ENCODE measurements at places on chromosomes 13 and 19.

DNA sequence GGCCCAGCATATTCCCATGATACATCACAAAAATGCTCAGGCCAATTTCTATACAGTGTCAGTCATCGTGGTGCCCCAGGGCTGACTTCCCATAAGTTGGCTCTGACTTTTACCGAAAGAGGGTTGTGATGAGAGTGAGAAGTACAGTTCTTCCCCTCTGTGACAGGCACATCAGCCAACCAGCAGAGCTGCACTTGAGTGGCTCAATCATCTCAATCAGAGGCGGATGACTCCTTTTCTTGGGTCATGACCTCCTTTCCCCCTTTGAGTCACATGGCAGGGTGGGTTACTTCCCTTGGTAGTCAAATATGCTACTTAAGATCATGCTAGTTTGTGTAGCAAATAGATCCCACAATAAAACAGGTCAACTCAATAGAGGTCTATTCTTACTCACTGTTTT is 6.9 kb upstream of the AMER2 start:
- DNase-seq: no peak

- DNase-seq: no peak
These were observed 3.6 kb downstream of the PIP5K1C start for GRCh38 chr19:3696660-3696995.

GRCh38 chr19:11606484-11606883 is 9.2 kb downstream of the ZNF627 start:
- DNase-seq: no peak

- DNase-seq: no peak
These were observed 24.6 kb upstream of the ZNF846 start for GRCh38 chr19:9793071-9793591.

DNA sequence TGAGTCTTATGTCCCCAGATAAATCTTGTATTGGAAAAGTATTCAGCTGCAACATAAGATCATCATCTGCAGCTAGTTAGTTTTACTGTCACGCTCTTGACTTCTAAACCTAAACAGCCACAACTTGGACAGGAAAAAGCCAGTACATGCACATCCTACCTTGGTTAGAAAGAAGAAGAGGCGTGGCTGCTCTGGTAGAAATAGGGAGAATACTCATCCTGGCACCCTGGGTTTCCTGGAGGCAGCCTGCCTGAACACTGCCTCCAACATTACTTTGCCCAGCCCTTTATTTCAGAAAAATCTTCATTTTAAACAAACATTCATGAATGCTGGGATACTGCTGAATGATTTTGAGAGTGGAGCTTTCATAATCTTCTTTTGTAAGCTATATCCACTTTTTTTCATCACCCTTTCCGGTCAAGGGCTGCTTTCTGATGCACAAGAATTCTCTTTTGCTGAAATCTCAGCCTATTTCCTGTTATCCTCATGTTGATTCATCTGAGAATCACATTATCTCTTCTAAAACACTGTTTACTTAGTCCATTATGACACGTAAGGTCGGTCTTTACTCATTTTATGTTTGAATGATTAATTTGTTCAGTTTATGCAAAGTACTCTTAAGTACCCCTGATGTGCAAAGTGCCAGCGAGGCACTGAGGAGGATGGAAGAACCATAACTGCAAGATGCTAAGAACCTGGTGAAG is 55.2 kb downstream of the STARD13 start:
- no peak for DNase-seq

GRCh38 chr19:10290876-10291553 is 1.3 kb downstream of the ICAM5 start:
- peak; percentile 37 for DNase-seq

- no peak for DNase-seq
These were observed 1.9 kb downstream of the LTBP4 start for GRCh38 chr19:40603071-40603388.

DNA sequence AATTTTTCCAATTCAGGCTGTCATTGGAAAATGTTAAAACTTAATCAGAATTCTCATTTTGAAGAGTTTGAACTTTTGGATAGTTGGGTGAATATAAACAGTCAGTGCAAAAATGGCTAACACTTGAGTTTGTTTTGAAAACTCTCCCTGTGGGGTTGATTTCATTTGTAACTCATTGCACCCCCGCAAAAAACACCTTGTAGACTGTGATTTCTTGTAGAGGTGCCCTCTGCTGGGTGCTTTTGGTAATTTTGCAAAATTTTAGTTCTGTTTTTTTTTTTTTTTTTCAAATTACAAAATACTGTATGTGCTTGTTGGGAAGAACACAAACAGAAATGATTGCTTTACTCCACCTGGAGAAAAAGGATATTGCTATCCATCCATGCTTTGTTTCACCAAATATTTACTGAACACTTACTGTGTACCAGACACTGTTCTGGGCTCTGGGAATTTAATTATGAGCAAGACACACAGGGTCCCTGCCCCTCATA is 28.2 kb upstream of the GPI start:
- no peak for DNase-seq

DNA sequence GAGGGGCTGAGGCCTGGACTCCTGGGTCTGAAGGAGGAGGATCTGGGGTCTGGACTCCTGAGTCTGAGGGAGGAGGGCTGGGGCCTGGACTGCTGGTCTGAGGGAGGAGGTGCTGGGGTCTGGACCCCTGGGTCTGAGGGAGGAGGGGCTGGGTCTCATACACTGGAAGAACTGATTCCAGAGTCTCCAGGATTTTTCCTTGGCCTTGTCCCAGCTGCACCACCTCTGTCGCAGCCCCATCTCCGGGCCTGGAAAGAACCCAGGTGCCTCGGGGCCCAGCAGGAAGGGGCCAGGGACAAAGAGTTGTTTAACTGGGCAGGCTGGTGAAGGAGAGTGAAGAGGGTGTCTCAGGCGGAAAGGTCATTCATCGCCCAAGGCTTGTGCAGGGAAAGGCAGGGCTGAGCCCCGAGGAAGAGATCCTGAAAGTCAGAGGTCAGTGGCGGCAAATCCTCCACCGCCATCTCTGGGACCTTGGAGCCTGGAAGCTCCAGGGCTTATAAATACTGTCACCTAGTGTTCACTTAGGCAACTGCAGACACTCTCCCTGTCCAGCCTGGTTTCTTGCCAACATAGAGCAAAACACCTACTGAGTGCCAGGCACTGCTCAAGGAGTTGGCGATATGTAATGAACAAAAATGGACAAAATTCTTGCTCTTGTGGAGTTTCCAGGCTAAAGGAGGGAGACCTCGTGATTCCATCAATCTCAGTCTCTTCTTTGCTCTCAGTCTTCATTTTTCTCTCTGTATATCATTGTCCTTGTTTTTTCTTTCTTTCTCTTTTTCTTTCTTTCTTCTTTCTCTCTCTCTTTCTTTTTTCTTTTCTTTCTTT is 4.4 kb upstream of the KCNN4 start:
- DNase-seq: peak; percentile 43

DNA sequence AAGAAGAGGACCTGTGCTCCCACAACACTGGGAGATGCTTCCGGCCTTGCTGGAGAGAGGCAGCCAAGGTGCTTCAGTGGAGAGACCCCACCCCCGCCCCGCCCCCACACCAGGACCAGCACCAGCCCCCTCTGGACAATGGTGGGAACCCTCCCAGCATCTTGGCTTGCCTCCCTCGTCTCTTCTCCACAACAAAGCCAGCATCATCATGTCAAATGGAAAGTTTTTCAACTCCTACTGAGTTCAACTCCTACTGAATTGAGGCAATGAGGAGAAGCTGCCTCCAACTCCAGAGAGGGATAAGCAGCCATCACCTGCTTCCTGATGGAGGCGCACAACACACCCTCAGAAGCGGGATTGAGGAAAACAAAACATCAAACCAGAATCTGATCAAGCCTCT is 12.8 kb downstream of the DEDD2 start:
- DNase-seq: no peak

- DNase-seq: no peak
These were observed 6.1 kb downstream of the RANBP3 start for GRCh38 chr19:5971714-5972354.

- no peak for DNase-seq
These were observed 359.7 kb downstream of the IRS2 start for GRCh38 chr13:109426690-109426990.

GRCh38 chr13:21529146-21529893 is 70.2 kb upstream of the ZDHHC20 start:
- DNase-seq: no peak

GRCh38 chr13:20028953-20029352 is 70.4 kb downstream of the ZMYM2 start:
- DNase-seq: no peak

DNA sequence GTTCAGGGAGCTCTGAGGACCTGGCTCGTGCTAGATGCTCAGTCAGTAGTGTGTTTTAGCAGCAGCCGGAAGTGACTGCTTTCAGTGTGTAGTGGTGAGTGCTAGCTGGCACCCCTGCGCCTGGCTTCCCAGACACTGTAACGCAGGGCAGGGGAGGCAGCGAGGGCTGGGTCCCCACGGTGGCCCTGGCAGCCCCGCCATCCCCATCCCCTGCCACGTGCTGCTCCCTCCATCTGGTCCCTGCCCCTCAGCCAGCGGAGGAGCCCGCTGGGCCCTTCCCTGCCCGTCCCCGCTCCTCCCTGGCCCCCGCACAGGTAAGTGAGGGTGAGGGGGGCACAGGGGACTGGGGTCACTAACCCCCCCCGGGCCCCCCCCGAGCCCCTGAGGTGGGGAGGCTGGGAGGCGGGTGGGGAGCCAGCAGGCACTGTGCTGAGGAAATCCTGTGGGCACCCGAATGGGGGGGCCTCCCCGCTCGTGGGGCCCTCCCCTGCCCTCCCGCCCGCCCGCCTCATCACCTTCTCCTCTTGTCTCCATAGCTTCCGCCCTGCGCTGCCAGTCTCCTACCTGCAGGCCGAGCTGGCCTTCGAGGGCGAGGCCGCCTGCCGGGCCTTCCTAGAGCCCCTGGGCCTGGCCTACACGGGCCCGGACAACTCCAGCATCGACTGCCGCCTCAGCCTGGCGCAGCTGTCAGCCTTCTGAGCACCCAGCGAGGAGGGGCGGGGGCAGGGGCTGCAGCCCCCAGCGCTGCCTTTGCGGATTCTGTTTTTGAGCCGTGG is 3.2 kb downstream of the LENG9 start:
- no peak for DNase-seq

DNA sequence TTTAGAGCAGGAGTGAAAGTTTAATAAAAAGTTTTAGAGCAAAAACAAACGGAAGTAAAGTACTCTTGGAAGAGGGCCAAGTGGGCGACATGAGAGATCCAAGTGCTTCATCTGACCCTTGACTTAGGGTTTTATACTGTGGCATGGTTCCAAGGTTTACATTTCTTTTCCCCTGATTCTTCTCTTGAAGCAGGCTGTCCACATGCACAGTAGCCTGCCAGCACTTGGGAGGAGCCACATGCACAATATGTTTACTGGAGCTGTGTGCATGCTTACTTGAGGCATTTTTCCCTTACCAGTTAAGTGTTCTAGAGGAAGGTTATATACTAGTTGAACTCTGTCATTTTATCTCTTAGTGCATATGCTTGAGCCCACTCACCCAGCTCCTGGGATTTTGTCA is 295.6 kb downstream of the TBC1D4 start:
- DNase-seq: no peak

- DNase-seq: peak; percentile 87
These were observed 4.3 kb downstream of the DOT1L start for GRCh38 chr19:2167896-2168618.

- DNase-seq: no peak
These were observed 72.9 kb upstream of the TSC22D1 start for GRCh38 chr13:44649104-44649428.

- DNase-seq: no peak
These were observed 34.7 kb upstream of the SEMA6B start for GRCh38 chr19:4594201-4594600.

DNA sequence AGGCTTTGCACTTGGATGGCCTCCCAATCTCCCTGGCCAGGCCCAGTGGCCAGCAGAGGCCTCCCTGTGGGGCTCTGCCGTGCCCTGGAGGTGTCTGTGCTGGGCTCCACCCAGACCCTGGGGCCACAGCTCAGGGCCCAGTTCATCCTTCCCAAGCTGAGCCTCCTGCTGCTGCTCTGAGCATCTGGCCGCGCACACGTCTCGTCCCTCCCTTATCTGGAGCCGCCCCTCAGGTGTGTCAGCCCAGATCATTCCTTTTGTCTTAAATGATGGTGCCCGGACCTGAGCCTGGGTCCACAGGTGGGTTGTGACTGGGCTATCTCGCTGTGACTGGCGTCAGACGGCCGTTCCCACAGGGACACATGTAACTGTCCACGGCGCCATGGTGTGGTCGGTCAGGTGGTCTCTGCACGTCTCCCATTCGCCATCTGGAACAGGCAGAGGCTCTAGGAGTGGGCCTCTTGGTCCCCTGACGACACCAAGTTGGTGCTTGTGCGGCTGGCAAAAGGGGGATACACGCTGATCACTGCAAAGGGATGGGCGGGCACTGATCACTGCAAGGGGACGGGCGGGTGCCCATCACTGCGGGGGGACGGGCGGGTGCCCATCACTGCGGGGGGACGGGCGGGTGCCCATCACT is 14.3 kb upstream of the ZNF554 start:
- DNase-seq: no peak

GRCh38 chr13:22017226-22017625 is 346.4 kb downstream of the FGF9 start:
- peak; percentile 13 for DNase-seq

DNA sequence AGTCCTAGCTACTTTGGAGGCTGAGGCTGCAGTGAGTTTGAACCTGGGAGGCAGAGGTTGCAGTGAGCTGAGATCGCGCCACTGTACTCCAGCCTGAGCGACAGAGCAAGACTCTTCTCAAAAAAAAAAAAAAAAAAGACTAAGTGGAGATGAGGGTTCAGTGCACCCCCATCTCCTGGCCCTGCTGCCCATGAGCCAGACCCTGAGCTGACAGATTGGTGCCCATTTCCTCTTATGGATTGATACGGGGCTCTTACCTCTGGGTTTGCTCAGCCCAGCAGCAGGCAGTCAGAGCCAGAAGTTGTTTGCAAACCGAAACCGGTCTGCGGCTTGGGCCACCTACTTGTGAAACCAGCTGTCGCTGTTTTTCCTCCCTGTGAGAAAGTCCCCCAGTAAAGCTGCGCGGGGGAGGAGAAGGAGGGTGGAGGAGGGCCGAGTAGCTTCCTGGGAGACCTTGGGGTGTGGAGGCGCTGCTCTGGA is 36.9 kb downstream of the ARRDC2 start:
- DNase-seq: peak; percentile 93

- peak; percentile 13 for DNase-seq
These were observed 13.3 kb upstream of the ZNF57 start for GRCh38 chr19:2887391-2887914.

DNA sequence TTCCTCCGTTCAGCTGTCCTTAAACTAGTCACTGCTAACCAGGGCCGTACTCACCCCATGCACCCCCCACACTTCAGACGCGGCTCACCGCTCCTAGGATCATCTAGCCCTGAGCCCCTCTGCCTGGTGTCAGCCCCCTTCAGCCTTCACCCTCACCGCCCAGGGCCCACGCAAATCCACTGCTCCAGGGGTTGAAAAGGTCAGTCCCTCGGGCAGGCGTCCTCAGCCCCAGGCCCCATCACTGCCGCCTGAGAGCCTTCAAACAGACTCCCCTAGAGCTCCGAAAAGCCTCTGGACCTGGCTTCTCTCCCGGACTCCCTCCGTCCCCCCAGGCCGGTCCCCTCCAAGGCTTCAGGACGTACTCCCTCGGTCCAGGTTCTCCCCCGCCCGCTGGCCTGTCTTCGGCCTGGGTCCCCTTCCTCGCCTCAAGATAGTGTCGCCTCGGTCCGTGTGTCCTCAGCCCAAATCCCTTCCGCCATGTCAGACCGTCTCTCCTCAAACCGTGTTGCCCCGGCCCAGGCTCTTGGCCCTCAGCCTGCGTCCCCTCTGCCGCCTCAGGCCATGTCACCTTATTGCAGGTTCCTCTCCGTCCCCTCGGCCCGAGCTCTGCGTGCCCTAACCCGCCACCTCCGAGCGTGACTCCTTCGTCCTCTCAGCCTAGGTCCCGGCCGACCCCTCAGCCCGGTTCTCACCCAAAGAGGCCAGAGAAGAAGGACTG is 553 bp downstream of the NAPA start:
- no peak for DNase-seq

- no peak for DNase-seq
These were observed 160.1 kb upstream of the SOX1 start for GRCh38 chr13:111906816-111907215.
